ENCODE measurements at places on chromosomes 6 and 20.

DNA sequence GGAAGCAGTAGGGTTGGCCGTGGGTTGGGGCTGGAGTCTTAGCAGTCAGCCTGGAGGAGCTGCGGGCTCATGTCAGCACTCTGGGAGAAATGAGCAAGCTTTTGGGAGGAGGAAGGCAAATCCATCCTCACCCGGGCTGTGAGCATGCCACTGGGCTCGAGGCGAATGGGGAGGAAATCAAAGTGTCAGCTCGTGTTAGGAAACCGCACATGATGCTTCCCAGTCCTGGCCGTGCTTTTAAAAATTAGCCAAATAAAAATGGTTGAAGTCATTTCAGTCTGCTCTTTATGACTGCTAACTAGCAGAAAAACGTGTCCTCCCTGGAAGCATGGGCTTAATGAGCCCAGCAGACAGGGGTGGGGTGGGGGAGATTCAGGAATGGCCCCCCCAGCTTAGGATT, 98.1 kb downstream of the NFATC2 start:
- DNase-seq: no peak

DNA sequence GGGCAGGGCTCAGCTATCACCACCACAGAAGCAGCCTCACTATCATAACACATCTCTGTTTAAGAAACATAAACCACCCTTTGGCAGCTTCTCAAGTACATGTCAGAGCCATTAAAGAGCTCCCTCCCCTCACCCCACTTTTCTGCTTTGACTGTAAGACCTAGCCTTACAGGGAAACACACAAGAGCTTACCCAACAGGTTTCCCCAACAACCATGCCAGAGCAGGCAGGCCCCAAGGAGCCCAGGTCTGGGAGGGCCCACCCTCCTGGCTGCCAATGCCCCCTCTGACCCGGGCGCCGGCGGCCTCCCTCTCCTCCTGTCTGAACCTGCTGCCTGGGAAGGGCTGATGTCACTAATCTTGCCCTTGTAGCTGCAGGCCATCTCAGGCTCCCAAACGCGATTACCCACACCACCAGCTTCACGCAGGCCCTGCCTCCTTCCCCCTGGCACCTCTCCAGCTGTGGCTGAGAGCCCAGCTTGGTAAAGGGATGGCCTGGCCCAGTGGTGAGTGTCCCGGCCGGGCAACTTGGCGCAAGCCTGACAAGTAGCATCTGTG, 402.0 kb downstream of the MAFB start:
- DNase-seq: no peak

DNA sequence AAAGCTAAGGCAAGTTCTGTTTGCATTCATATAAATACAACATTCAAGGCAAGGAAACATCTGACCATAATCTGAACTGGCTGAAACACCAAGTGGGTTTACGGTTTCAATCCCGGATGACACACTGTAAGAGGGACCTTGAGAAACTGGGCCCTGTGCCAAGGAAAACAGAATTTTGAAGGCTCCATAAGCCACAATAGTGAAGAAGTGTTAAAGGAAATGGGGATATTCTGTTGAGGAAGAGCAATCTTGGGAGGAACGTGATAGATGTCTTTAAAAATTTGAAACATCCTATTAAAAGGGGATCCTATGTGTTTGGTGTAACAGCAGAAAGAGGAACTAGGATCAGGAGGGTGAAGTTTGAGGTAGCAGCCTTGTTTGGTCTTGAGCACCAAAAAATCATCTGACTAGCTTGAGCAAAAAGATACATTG, 82.4 kb upstream of the TAB2 start:
- peak; percentile 74 for DNase-seq

DNA sequence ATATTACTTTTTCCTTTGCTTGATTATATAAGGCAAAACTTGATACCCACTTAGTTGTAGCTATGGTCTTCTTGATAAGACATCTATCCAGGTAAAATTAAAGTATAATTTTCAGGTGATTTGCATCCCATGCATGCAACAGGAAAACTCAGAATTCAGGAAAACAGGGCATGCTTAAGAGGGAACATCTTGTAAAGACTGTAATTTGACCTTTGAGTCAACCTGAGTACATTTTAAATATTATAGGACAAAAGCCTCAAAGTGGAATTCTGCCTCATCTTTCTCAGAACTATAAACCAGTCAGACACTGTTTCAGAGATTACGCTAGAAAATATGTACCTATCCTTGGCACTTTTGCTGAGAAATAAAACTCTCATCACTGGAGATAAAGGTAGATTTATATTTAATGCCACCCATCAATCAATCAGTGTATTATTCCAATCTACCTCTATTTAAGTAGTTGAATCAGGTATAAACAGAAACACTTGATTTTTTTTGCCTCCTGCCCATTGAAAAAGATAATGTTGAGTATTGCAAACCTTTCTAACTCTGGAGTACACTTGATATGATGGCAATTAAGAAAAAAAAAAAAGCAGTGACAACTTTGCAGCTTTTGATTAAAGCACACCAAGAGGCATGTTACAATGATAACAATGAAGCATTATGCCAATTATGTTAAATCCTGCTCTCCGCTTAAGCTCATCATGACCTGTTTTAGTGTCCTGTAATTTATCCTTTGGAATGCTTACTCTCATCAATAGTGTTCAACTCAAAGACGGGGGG, 2.8 kb downstream of the CITED2 start:
- DNase-seq: no peak

All from NCI-H1092 (cell line).